ENCODE measurements at places on chromosomes 5 and 9.

DNA sequence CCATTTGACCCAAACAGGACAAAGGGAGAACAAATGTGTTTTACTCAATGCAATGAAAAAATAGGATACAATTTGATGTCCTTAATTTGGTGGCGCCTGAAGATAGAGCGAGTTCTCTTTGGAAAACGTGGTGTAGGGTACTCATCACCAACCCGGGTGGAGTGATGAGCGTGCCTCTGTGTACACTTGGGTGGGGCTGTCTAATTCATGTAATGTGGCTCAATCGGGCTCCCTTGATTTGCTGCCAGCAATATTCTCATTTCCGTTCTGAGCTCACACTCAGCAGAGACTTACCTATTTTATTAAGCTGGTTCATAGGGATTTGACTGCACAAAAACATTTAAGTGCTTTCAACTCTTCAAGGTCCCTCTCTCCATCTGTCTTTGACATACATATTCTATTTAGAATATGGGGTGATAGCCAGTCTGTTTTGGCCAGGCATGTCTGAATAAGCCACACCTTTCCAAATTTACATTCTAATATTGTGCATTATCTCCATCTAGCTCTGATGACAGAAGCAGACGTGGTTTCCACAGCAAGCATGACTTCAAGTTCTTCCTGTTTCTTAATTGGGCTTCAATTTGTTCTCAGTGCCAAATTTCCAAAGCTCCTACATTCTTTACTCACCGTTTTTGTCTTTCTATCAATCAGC is 162.5 kb downstream of the IRX2 start:
- no peaks in the 10 kb centered on the region for H3K36me3 ChIP-seq
- no peak overlapping the region for H3K27ac ChIP-seq
- H3K4me1 ChIP-seq: no peaks in the 10 kb centered on the region
- H3K27me3 ChIP-seq: no peaks in the 10 kb centered on the region

GRCh38 chr9:111001526-111001925 is 36.7 kb downstream of the LPAR1 start:
- no peak overlapping the region for H3K4me3 ChIP-seq
- no peak for DNase-seq
- H3K27ac ChIP-seq: no peak overlapping the region
- no peaks in the 10 kb centered on the region for H3K36me3 ChIP-seq
- no peaks in the 10 kb centered on the region for H3K4me1 ChIP-seq

GRCh38 chr9:82597241-82598203 is 465.4 kb downstream of the RASEF start:
- H3K27me3 ChIP-seq: no peaks in the 10 kb centered on the region
- H3K4me1 ChIP-seq: no peaks in the 10 kb centered on the region
- DNase-seq: no peak

DNA sequence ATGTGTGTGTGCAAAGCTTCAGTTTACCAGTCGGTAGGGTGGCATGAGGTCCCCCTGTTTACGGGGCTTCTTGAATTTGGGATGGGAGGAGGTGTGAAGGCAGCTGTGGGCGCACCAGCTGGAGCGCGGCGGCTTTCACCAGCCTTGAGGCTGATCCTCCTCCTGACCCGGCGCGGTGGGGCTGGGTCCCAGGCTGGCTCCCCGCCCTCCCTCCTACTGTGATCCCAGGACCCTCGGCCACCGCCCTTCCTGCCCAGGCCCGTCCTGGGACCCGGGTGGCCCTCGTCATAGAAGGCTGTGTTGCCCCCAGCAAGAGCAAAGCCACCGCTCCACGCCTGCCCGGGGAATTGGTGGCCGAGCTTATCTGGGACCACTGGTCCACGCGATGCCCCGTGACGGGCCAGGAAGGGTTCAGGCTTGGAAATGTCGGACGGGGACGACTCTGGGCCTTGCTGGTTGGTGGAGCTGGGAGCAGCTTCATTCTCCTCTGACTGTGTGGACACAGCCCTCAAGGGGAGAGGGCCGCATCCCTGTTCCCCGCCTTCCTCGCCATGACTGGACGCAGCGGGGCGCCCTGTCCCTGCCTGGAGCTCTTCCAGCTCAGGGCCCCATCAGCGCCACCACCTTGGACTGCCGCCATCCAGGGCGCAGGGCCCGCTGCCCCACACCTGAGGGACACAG is 271.1 kb upstream of the IRX1 start:
- no peaks in the 10 kb centered on the region for H3K4me1 ChIP-seq
- no peaks in the 10 kb centered on the region for H3K36me3 ChIP-seq
- no peak for DNase-seq
- H3K27ac ChIP-seq: no peak overlapping the region
- no peaks in the 10 kb centered on the region for H3K27me3 ChIP-seq
- H3K4me3 ChIP-seq: no peak overlapping the region

All from Karpas-422 (cell line).